ENCODE measurements at places on chromosomes 7 and 10.

GRCh38 chr7:2631946-2632732 lies at the start of gene TTYH3:
Gene TTYH3, plus strand, starts transcription at chr7:2631986. Its CDS starts 170 bp downstream, at chr7:2632156.
- peak; percentile 83 for DNase-seq

DNA sequence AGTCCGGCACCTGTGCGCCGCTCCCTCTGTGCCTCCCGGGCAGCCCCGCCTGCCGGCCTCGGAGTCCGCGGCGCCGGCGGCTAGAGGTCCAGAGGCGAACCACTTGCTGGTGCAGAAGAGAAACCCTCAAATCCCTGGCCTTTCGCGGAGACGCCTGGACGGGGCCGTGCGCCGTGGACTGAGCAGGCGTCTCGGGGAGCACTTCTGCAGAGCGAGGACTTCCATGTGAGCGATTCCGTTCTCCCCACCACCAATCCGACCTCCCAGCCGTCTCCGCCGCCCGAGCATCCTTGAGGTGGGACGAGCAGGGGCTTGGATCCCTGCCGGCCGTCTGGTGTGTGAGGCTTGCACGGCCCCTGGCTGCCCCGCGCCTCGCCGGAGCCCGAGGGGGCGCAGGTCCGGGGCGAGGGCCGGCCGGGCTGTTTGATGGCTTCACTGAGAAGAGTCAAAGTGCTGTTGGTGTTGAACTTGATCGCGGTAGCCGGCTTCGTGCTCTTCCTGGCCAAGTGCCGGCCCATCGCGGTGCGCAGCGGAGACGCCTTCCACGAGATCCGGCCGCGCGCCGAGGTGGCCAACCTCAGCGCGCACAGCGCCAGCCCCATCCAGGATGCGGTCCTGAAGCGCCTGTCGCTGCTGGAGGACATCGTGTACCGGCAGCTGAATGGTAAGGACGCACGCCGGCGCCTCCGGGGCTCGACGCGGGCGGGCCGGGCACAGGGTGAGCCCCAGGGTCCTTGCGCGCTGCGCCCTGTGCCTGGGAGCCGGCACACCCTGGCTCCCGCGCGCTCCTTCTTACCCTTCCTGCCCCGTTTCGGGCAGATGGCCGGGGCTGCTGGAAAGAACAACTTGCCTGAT lies 660 bp downstream of the GALNT17 start:
- DNase-seq: no peak

DNA sequence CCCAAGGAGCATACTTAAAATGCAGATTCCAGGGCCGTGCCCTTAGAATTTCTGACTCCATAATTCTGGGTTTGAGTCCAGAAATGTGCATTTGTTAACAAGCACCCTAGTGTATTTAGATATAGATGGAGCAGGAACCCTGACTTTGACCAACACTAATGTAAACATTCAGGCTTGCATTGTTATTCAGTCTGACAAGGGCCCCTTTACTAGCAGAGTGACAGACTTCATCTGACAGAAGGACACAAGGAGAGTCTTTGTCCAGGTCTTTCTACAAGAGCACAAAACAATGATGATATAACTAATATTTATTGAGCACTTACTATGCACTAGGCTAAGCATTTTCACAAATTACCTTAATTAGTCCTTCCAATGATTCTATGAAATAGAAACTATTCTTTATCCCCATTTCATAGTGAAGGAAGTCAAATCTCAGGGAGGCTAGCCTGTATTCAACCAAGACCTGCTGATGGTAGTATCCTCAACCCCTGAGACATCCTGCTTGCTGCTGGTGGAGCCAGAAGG lies 3.9 kb downstream of the RBP4 start:
- DNase-seq: peak; percentile 1

- DNase-seq: no peak
Observed at GRCh38 chr7:91465595-91466061, 201.4 kb downstream of the FZD1 start.

- no peak for DNase-seq
Observed at GRCh38 chr7:50588937-50589336, 23.7 kb upstream of the DDC start.

DNA sequence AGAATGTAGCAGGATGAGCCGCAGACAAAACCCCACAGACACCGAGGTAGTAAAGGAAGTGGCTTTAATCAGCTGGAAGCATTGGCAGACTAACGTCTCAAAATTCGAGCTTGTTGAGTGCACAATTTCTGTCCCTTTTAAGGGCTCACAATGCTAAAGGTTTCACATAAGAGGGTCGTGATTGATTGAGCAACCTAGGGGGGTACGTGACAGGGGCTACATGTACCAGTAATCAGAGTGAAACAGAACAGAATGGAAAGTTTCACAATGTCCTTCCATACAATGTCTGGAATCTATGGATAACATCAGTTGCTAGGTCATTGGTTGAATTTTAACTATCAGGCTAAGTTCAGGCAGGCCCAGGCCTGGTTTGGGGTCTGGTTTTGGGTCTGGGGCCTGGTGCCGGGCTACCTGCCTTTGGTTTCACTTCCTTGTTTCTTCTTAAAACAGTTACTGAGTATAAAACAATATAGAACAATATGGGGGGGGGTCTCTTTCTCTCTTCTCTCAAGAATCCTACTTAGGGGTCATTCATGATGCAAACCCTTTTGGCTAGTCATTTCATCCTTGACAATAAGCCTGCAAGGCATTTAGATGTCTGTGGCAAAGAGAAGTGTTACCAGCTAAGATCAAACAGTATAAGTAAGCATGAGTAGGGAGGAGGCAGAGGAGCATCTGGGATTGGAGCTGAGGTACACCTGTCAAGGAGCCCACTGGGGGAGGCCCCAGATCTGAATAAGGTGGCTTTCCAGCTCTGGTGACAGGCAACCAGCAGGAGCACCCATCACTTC lies 364.1 kb downstream of the TNS3 start:
- no peak for DNase-seq

- no peak for DNase-seq
Observed at GRCh38 chr7:22333680-22334141, 23.2 kb downstream of the RAPGEF5 start.

DNA sequence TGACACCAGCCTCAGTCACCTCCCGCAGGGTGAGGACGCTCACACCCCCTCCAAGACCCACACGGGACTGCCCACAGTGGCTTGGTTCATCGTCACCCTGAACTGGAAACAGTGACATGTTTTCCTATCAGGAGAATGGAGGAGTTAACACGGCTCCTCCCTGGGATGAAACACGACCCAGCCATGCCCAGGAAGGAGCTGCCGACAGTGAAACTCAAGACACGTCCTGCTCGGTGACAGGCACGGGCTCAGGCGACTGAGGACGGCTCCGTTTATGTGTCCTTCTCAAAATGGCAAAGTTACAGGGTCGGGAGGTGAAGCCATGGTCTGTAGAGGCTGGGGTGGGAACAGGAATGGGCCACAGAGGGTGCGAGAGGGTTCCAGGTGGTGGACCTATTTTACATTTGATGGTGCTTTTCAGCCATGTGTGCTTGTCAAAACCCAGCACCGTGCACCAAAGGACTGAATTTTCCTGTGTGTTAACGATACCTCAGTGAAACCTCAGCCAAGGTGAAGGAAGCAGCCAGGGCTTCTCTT lies 272.4 kb downstream of the ADARB2 start:
- DNase-seq: no peak

- no peak for DNase-seq
Observed at GRCh38 chr10:608331-609261, 80.9 kb downstream of the DIP2C start.

- DNase-seq: no peak
Observed at GRCh38 chr10:77160679-77161078, 476.9 kb downstream of the KCNMA1 start.

- DNase-seq: no peak
Observed at GRCh38 chr10:3803295-3803926, 18.4 kb upstream of the KLF6 start.

- DNase-seq: no peak
Observed at GRCh38 chr7:26034391-26034790, 117.6 kb upstream of the NFE2L3 start.

GRCh38 chr7:155464183-155464582 lies 6.3 kb downstream of the EN2 start:
- no peak for DNase-seq

GRCh38 chr7:21160401-21160800 lies 267.5 kb upstream of the SP4 start:
- DNase-seq: no peak

- no peak for DNase-seq
Observed at GRCh38 chr7:156608173-156608478, 32.4 kb upstream of the RNF32 start.

- DNase-seq: no peak
Observed at GRCh38 chr10:128572696-128573095, 446.5 kb upstream of the MKI67 start.

DNA sequence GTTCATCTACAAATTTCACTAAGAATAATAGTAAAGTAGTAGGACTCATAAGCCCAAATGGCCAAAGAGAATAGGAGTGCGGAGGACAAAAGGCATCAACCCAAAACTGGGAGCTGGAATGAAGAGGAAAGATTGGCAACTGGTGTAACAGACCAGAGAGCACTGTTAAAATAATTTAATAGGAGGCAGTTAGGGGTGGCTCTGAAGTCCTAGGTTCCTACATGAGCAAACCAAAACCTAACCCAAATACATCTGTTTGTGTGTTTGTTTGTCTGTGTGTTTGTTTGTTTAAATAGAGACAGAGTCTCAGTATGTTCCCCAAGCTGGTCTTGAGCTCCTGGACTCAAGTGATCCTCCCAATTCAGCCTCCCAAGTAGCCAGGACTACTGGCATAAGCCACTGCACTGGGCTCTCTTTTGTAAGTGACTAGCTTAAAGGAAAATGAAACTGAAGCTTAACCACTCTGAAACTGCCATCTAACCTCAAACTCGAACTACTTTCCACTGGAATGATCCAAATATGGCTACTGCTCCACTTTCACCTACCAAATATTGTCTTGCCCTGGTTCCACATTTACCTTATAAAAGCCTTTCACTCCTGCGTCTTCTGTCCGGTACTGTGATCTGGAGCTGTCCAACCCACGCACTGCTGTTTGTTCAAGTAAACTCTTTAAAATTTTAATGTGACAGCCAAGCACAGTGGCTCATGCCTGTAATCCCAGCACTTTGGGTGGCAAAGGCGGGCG lies 94.9 kb downstream of the AKR1D1 start:
- no peak for DNase-seq

GRCh38 chr7:142391191-142391992 lies 133.5 kb upstream of the PRSS58 start:
- no peak for DNase-seq

DNA sequence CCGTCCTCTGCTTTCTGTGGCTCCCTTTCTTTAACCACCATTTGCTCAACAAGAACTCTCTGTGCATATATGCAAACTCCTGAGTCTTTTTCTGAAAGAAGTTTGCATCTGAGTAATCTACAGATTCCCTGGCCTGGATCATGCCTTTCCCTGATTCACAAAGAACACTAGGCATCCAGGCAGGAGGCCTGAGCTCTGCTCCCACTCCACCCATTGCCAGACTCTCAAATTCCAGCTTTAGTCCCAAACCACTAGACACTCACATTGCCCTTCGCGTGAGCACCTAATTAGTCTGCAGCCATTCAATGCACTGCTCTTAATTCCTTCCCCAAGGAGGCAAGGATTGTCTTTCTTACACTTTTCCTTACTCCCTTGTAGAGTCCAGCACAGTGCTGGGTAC lies 60.9 kb downstream of the ABCC2 start:
- no peak for DNase-seq

GRCh38 chr10:93068411-93069244 lies 5.1 kb upstream of the CYP26A1 start:
- DNase-seq: no peak

- DNase-seq: no peak
Observed at GRCh38 chr10:118596426-118597124, 1.1 kb upstream of the PRLHR start.

DNA sequence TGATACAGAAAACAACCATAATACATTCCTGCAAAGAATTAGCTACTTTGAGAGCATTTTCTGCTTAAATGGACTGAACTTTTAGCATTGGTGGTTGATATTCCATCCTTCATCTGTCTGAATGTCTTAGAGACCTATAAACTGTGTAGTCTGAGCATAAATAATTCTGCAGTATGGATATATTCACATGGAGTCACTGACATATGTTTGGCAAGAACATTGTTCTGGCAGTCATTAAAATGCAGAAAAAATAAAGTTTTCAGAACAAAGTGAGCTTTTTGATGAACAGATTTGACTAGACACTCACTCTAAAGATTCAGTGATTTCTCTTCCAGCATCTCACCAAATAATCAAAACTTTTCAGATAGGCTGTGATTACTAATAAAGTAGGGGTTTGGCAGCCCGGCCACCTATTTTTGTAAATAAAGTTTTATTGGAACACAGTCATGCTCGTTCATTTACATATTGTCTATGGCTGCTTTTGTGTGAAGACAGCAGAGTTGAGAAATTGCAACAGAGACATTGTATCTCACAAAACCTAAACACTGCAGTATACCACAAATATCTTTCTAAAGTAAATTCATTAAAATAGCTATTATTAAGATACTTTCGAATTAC lies 44.1 kb upstream of the RAPGEF5 start:
- no peak for DNase-seq

DNA sequence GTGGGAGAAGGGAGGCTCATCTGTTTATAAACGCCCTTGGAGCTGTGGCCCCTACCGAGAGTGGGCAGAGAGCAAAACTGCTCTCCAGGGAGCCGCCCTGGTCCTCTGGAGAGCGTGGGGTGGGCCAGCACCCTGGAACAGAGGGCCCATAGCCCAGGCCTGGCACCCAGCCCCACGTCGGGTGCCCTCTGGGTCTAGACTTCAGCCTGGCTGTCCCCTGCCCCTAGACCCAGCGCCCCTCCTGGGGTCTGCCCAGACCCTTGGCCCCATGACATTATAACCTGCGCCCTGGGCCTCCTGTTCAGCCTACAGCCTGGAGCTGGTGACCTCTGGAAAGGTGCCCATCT lies 24.7 kb downstream of the GET4 start:
- no peak for DNase-seq

DNA sequence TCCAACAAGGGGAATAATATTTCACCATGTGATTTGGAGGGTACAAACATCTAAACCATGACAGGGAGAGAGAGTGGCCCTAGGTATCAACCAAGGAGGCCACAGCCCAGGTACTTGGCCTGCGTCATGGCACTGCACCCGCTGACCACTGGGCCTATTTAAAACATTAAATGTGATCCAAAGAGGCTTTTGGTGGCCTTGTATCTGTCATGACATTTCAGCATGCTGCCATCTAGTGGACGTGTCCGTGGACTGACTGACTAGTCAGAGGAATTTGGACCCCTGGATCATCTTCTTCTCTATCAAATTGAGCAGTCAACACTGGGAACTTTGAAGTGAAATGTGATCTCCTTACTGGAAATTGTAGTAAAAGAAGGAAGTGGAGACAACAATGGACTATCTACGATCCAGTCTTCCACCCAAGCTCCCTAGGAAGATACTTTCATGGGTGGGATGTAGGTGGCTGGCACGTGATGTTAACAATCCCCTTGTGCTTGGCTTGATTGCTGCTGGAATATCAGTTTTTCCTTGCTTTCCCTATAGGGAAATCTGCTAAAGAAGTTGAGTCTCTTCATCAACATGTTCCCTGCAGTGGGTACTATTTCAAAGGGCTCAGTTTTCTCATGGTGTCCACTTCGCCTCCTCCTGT lies 24.6 kb upstream of the ITGA8 start:
- no peak for DNase-seq

- DNase-seq: no peak
Observed at GRCh38 chr10:107611115-107611514, 446.6 kb upstream of the SORCS1 start.

- DNase-seq: no peak
Observed at GRCh38 chr10:131700032-131700431, 200.8 kb upstream of the PPP2R2D start.

GRCh38 chr7:101932083-101932482 lies 114.7 kb downstream of the CUX1 start:
- DNase-seq: peak; percentile 17
